T47D (cell line): ENCODE measurements at places on chromosomes 3 and 15.

DNA sequence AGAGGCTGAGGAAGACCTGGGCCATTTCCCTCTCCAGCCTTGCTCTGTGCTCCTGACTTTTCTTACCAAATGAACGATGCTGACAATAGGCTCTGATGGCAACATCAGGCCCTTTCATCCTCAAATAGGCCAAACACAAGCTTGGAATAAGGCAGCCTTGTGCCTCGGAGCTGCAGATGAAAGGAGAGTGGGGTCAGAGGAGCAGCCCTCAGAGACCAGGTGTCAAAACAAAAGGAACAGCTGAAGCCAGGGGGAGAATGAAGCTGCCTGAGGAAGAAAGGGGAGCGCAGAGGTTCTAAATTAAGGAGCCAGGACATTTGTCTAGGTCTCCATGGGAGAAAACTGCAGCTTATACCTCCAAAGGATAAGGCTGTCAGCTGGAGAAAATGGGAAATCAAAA lies 5.1 kb downstream of the BFSP2 start:
- no peak for DNase-seq

DNA sequence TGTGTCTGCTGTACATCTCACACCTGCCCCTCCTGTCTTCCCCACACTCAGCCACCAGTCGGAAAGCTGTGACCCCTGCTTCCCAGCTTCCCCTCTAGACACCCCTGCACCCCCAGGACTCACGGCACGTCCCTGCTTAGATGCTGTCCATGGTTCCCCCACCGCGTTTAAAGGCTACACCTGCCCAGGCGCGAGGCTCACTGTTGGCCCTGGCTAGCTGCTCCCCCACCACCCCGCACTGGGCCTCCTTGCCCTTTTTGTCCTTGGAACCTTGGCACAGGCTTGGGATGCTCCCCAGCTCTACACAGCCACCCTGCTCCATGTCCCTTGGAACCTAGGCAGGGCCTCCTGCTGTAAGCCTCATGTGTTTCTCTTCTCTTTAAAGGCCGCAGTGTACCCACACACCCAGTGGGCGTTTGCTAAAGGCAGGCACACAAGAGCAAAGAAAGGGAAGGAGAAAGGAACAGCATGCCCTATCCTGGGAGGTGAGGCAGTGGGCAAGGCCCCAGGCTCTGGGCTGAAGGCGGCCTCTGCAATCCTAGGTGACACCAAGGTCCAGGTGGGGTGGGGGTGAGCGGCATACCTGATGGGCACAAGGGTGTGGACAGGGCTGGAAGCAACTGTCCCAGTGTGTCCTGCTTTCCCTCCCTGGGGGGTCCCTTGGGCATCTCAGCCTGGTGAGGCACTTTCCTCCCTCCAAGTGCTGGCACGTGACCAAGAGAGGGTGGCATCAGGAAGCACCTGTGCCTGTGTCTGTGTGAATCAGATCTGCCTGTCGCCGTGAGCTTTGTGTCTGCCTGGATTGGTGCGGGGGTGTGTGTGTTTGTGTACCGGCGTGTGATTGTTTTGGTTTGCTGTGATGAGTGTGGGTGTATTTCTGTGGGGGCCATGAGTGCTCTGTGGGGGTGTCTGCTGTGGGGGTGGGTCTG lies 54.4 kb downstream of the TPRA1 start:
- peak; percentile 13 for DNase-seq

DNA sequence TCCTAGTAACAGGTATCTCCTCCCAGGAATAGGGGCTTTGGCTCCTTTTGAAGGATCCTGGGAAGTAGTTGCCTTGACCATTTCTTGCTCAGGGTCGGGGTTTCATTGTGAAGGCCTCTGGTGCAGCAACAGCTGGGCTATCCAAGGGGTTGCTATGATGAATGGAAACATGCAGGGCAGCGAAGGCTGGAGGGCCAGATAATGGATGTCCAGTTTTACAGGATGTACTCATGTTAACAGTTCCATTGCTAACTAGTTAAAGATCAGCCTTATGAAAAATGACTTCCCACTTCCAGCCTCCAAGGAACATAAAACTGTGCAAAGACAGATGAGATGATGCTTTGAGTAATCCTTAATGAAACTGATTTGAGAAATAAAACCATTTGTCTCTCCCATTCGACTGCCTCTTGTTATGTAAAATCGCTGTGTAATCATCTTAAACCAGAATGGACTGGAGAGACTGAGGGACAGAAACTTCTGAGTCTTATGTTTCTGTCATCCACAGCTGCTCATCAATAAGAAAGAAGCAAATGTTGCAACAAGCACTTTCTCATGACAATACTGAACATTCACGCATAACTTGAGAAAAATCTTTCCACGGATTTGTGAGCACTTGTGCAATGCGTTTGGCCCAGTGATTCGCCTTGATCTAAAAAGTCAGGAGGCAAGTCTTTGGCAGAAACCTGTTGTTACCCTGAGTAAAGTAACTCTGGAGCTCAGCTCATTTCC lies 473.5 kb upstream of the RGMA start:
- DNase-seq = no peak

DNA sequence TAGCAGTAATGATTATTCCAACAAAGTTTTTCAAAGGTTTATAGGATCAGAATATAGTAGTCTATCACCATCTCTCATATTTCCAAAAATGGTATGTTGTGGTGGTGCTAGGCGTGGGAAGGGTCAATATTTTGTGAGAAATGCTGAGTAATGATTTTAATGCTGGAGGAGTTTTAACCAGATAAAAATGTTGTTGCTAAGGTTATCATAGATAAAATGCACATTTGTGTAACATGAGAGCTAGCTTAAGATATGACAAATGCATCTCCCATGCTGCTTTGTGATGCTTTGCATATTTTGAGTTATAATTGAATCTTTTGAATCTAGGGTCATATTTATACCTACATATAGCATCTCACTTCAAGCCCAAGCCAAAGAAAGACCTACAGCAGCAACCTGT lies 103.9 kb upstream of the ROBO1 start:
- DNase-seq = no peak

GRCh38 chr3:9402410-9403228 lies 5.2 kb downstream of the SETD5 start:
- DNase-seq = no peak

- DNase-seq = no peak
Measured at GRCh38 chr3:150738688-150739087, 24.3 kb downstream of the SIAH2 start.
